ENCODE measurements at places on chromosomes 3 and 15.

GRCh38 chr15:45132844-45133560 lies 3.2 kb downstream of the DUOX1 start:
- no peak for DNase-seq

DNA sequence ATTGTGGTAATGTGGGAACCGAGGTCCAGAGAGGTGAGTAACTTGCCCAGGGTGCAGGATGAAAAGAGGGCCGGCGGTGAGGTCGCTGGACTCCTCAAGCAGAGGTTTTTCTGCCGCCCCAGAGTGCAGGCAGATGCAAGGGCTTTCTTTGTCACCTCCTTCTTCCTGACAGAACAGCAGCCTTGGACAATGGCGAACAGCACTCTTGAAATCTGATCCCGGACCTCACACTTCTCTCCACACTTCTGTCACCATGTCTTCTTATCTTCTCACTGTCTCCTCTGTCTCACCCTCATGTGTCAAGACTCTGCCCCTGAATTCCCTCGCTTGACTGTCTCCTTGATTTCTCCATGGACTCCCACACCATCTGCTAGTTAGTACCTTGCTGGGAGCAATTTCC lies 15.4 kb upstream of the VPS8 start:
- no peak for DNase-seq

- DNase-seq = no peak
Observed at GRCh38 chr15:79475306-79475705, 43.2 kb downstream of the MINAR1 start.

- DNase-seq = no peak
Observed at GRCh38 chr3:69079269-69080159, 651 bp downstream of the UBA3 start.

DNA sequence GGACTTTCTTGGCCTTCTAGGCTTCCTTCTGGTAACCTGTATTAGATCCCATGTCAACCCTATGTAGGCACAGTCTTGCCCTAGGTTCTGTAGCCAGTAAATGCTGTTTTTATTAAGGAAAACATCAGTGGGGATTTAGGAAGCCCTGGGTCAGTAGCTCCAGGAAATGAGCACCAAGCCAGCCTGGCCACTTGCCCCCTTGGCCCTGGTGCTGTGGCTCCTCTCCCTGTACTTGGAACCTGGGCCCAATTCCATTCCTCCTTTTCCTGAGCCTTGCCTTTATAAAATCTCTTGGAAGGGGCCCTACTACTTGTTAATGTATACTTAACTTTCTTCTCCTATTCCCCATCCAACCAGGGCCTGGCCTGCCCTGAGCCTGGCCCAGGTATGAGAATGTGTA lies 243.8 kb upstream of the TPRG1 start:
- no peak for DNase-seq

GRCh38 chr3:163786416-163786815 lies 1291.9 kb downstream of the SI start:
- no peak for DNase-seq

GRCh38 chr3:187295316-187296034 lies 3.9 kb upstream of the MASP1 start:
- no peak for DNase-seq

DNA sequence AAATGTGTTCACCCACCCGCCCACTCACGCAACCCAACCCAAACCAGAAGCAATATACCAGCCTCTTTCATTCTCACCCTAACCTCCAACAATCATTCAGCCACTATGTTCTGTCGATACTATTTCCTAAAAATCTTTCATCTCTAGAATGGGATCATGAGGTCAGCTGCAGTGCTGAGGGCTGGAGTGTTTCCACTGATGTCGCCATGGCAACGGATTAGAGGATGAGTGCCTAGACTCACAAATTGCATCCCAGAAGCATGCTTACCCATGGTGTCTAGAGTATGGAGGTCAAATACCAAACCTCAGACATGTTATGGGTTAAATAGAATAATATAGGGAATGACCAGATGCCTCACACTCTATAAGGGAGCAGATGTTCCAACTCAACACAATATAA lies 138.5 kb downstream of the GABRB3 start:
- no peak for DNase-seq

DNA sequence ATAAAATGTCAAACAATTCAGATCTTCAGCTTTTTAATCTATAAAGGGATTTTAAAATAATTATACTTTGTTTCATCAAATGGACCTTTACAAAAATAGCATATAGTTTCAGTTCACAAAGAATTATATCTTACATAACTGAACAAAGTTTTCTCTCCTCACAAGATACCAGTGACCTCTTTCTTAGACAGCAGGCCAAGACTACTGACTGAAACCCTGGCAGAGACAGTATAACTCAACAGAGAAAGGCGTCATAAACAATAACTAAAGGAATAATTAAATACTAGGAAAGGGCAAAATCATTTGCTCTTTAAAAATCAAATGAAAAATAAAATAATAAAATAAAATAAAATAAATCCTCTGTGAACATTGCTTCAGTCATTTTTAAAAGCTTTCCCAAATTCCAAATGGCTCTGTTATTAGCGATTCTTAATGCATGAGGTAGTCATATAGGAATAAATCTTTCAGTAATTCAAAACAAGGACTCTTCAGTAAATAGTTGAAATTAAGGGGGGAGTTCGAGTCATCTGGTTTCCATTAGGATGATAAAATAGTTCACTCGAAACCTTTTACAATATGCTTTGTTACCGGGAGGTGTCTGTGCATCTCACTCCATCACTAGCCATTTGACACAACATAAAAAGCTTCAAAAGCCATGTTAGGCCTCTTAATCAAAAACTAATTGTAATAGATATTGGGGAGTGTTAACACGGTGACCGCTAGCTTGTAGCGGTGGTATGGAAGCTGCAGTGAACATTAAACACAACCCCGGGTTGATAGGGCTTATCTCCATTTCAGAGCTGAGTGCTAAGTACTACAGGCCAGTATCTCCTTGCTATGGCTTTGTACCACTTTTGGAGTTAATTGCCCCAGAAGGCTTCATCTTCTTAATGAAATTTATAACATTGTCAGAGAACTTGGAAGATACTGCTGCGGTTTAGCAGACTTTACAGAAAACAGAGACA lies 142.9 kb upstream of the NR2F2 start:
- DNase-seq = no peak

DNA sequence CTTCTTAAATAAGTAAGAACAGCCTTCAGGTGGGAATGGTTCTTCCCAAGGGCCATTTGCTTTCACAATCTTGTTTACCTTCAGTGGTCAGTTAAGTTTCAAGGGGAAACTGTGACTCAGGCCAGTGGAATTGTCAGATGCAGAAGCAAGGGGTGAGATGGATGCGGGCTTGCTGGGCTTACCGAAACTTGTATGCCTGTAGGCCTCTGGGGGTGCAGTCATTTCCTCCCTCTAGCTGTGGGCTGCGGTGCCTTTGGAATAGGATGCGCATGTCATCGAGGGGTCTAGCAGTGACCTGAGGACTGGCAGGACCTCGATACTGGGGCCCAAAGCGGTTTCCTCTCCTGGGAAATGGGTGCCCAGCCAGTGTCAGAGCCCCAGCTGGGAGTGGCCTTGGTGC lies 121.6 kb downstream of the EEFSEC start:
- no peak for DNase-seq

DNA sequence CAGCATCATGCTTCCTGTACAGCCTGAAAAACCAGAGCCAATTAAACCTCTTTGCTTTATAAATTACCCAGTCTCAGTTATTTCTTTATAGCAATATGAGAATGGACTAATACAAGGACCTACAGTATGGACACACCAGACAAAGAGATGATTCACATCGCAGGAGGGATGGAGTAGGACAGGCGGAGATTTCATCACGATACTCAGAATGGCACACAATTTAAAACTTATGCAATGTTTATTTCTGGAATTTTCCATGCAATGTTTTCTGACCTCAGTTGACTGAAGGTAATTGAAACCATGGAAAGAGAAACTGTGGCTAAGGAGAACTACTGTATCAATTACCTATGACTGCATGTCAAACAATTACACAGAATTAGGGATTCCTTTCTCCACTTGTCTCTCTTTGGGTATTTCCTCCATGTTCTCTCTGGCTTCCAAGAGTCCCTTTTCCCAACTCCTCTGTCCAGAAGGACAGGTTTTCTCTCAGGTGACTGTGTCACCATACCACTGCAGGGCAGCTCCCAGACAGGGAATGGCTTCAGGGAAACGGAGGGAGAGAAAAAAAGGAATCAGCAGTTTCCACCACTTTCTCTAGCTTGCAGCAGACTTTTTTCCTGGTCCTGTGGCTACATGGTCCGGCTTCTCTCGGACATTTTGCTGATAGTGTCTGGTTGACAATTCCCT lies 3.0 kb upstream of the ANO10 start:
- no peak for DNase-seq

DNA sequence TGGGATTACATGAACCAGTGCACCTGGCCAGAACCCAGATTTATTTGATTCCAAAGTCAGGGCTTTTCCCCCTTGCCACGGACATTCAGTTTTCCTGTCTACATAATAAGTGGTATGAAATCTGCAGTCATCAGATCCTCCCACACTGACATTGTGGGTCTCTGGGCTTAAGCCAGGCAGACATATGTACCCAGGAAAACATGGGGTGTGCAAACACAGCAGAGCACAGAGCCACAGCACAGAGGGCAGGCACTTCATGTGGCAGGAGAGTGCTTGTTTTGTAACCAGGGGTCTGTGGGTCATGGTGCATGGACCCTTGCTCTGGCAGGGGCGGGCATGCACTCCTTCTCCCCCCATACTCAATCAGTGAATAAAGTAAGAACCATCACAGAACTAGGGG lies 6.1 kb upstream of the ABTB1 start:
- no peak for DNase-seq

DNA sequence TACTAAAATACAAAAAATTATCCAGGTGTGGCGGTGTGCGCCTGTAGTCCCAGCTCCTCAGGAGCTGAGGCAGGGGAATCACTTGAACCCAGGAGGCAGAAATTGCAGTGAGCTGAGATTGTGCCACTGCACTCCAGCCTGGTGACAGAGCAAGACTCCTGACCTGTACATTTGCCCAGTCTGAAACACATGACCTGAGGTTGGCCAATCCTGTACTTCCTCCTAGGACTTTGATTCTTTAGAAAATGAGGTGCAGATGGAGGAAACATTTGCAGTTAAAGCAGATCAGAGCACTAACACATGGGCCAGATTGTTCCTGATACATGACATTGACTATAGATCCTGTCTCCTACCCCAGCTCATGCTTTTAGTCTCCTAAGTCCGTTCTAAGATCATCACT lies 28.9 kb upstream of the LPP start:
- DNase-seq = no peak

GRCh38 chr3:55282994-55283393 lies 204.1 kb downstream of the WNT5A start:
- no peak for DNase-seq

DNA sequence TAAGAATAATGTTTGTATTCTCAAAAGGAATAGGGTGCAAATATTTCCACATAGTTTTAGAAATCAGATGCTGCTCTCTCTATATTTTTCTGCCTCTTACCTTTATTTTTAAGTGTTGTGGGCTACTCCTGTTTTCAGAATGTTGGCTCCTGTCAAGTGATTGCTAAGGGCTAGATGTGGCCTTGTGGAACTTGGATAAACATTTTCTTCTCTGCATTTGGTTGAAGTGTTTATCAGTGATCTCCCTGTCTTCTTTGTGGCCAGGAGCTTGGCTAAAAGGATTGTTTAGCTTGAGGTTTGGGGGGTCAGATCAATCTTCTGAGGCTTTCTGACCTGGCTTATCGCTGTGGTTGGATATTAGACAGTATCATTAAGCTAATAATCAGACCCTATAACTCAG lies 112.6 kb downstream of the TCF12 start:
- DNase-seq = no peak

GRCh38 chr3:196868297-196868661 lies 559 bp downstream of the SENP5 start:
- DNase-seq = no peak

DNA sequence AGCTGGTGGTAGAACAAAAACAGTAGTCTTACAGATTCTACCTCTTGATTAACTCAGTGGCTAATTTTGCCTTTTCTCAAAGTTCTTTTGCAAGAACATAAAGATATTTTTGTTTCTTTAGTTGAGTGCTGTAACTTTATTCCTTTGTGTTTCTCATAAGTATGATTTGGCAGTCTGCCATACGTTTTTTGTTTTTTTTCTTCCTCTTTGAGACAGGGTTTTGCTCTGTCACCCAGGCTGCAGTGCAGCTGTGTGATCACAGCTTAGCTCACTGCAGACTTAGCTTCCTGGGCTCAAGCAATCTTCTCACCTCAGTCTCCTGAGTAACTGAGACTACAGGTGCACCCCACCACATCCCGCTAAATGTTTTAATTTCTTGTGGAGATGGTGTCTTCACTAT lies 22.4 kb downstream of the B3GNT5 start:
- no peak for DNase-seq

GRCh38 chr3:126304704-126305103 lies 52.5 kb downstream of the KLF15 start:
- DNase-seq = no peak

- no peak for DNase-seq
Observed at GRCh38 chr3:112121577-112122547, 11.2 kb downstream of the GCSAM start.

DNA sequence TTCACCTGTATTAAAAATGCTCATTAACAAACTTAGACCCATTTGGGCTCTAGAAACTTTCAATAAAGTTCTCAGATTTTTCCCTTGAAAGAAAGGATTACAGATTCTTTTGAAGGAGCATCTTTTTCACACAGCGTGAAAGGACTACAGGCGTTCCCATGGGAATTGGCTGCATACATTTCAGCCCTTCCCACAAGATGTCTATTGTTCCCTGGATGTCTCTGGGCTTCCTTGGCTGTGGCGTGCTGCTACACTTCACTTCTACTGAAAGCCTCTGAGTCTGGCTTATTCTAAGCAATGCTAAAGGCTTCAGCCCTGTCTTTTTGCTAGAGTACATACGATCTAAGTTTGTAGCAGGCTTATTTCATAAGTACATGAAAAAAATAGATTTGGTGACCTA lies 1.4 kb downstream of the VEPH1 start:
- DNase-seq = no peak

GRCh38 chr15:87660251-87661129 lies 596.0 kb downstream of the NTRK3 start:
- no peak for DNase-seq

GRCh38 chr15:78040653-78041244 lies 36.8 kb downstream of the TBC1D2B start:
- no peak for DNase-seq

- DNase-seq = no peak
Observed at GRCh38 chr3:188299068-188299467, 145.1 kb downstream of the LPP start.

DNA sequence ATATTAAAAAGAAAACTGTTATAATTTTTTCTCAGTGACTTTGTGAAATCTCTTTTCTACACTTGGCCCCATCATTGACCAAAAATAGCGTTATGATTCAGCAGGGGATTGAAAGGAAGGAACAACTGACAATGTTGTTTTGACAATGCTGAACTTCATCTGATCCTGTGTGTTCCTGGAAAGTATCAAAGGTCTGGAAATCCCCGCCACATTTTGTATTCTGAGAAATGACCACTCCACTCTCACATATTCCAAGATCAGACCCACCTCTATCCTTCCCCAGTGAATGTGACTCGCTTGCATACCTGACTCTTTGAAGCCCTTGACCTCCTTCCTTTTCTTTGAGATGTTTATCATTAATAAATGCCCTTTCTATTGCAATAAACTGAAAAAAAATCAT lies 9.7 kb upstream of the RIOX2 start:
- no peak for DNase-seq

GRCh38 chr3:113232342-113232741 lies 21.0 kb downstream of the BOC start:
- no peak for DNase-seq

GRCh38 chr15:80242132-80242769 lies 9.8 kb downstream of the CTXND1 start:
- no peak for DNase-seq
